ENCODE measurements at places on chromosomes 7 and 10. TPM values are rescaled to one million over a fixed set of nuclear protein-coding genes. Genes with fewer than 3 reads are reported as not detected.

GRCh38 chr7:75045881-75046280, 27.7 kb downstream of the RCC1L start:
- DNase-seq = no peak

DNA sequence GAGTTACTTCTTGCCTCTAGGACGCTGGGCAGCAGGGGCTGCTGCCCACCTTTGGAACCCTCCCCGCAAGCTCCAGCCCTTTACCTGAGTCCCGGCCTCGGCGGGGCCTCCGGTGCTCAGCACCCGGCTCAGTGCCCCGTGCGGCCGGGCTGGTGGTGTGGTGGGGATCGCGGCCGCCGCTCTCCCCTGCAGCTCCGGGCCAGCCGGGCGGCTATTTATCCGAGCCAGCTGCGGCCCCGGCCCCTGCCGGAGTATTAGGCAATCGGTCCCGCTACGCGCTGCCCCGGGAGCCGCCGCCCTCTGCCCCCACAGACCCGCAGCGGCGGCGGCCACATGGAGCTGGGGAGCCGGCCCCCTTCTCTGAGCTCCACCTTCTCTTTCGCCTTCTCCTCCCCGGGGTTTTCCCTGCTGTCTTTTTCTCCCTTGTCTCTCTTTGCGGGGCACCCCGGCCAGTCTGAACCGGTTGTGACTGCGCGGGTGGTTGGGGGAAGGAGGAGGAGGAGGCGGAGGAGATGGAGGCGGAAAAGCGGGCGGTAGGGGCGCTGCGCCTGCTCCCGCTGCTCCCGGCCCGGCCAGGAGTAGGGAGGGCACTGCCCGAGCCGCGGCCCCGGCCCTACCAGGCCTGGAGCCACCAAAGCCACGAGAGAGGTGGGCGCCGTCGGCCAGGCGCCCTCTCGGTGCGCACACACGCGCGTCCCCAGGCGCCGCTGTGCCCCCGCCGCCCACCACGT, at the start of gene SLC16A9:
TSS of gene SLC16A9 (minus strand) at position 456 of the 731 bp plus-strand sequence. CDS start 25,559 bp downstream, outside the sequence.
- DNase-seq = no peak

- no peak for DNase-seq
Observed at GRCh38 chr7:45196374-45196773, 38.8 kb downstream of the RAMP3 start.

DNA sequence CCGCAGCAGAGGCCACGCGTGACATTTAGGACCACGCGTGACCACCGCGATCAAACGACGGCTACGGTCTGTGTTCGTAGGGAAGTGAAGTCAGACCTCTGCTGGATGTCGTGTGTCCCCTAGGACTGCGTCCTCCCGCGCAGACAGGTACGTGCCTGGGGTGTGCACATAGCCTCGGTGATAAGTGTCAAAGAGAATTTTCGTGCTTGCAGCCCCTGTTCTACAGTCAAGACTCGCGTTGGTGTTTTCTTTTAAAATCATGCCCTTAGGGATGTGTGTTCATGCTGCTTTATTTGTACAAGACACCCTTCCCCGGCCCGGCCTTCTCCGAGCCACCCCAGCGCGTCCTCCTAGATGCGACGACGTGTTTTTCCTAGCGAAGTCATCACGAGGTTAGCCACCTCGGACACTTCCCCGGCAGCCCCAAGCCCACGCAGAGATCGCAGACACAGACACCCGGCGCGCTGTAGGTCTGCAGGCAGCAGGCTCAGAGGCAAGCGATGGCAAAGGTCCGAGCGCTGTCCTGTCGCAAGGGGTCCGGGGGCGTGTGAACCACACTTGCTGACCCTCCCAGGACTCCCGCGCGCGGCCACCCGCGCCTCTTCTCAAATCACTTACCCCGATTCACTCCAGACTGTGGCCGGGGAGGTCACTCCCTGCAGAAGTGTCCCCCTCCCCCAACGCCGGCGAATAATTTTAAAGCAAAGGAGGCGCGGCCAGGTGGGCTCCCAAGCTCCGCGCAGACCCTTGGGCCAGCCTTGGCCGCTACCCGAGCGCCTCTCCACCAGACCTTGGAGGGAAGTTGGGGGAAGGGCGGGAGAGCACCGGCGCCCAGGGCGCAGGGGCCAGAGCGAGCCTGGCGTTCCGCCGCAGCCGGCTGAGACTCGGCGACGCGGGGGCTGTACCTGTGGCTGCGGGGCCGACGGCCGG, 552 bp downstream of the MKX start:
- no peak for DNase-seq

RTKN2 gene
- total RNA-seq = 3.9 TPM
